Mesothelial cell of epicardium (in vitro differentiated cells): ENCODE measurements at places on chromosomes 3 and 15.

DNA sequence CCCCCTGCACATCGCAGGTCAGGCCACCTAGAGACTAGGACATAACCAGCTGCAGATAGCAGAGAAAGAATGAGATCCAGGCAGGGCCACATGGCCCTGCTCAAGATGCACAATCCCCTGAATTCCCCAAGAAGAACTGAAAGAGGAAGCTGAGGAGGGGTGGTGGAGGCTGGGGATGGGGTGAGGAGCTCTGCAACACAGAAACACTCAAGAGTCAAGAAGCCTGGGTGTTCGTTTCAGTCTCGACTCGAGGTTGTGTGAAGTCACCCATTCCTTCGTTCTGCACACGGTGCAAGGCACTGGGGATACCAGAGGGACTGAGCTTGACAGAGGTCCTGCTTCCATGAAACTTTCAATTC lies 62.0 kb downstream of the TLE3 start:
- no peak for DNase-seq

- no peak for DNase-seq
Observed at GRCh38 chr3:29203851-29204250, 77.0 kb upstream of the RBMS3 start.

GRCh38 chr15:66167854-66168253 lies 85.7 kb downstream of the MEGF11 start:
- DNase-seq, result no peak

GRCh38 chr15:25544076-25544475 lies 105.3 kb upstream of the UBE3A start:
- no peak for DNase-seq

GRCh38 chr3:151386056-151386455 lies 1.5 kb upstream of the P2RY12 start:
- DNase-seq, result no peak

- DNase-seq, result no peak
Observed at GRCh38 chr3:170738766-170739165, 131.2 kb downstream of the RPL22L1 start.

DNA sequence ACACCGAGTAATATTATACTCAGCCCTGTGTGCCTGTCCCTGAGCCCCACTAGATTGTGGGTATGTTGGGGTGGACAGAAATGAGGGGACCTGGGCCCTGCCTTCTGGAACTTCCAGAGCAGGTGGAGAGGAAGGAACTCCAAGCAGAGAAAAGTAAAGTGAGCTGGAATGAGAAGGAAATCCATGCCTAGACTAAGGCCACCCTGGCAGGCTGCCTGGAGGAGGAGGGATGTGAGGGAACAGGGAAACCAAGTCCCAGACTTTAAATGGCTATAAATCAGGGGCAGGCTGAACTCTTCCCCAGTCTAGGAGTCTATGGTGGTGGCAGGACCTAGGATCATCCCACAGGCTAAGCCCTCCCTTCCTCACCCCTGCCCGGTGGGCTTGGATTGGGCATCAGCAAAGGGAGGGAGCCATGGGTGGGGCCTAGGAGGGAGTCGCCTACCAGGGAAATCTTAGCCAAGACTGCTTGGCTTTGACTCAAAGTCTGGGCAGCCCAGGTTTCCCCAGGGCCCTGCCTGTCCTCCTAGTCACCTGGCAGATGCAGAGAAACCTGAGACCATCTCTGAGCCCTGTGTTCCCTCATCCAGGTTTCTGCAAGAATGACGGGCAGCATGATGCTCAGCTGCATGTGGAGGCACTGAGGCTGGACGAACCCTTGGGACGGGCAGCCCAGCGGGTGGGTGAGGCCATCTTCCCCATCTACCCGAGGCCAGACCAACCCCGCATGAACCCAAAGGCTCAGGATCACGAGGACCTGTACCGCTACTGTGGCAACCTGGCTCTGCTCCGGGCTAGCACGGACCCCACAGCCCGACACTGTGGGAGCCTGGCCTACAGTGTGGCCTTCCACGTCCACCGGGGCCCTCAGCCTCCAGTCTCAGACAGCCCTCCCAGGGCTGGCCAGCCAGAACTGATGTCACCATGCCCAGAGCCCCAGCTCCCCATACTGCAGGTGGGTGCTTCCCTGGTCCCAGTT lies 15.6 kb upstream of the STRA6 start:
- DNase-seq, result no peak

- no peak for DNase-seq
Observed at GRCh38 chr15:64105113-64105704, 9.4 kb downstream of the SNX1 start.

GRCh38 chr3:5339967-5340535 lies 152.5 kb downstream of the EDEM1 start:
- no peak for DNase-seq

DNA sequence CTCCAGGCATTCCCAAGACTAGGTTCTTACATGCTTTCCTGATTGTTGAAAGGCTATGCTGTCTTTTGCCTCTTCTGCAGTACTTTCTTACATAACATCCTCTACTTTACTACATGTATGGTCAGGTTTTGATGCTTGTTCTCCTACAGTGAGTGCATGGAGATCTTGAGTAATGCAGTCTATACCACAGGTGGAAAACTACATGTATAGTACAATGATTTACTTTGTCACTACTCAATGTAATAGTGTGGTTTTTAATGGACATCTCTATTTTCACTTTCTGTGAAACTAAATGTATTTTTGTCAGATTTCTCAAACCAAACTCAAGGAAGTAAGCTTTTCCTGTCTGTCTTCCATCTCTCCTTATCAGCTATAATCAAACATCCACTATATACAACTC lies 657.0 kb downstream of the TUSC7 start:
- DNase-seq, result no peak
